ENCODE measurements at places on chromosomes 4 and X.

- no peak for DNase-seq
Measured at GRCh38 chrX:340641-341423, 22.2 kb upstream of the GTPBP6 start.

- no peak for DNase-seq
Measured at GRCh38 chr4:85565761-85566480, 91.0 kb downstream of the ARHGAP24 start.

DNA sequence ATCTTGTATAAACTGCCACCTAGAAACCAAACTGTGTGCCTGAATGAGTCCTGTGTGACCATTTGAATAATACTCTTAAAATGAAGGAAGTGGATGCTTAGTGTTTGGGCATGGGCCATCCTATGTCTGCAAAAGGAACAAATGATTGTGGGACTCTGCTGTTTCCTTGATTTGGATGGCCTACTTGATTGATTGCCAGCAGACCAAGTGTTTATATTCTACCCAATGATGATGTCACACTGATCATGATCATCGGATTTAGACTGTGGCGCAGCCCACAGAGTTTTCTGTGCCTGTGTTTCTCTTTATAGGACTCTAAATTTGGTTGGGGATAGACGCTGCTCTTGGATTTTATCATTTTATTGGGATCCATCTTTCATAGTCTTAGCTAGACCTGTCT lies 4.4 kb downstream of the SEPTIN11 start:
- no peak for DNase-seq

GRCh38 chrX:16826207-16826606 lies 39.9 kb downstream of the TXLNG start:
- DNase-seq, result no peak

DNA sequence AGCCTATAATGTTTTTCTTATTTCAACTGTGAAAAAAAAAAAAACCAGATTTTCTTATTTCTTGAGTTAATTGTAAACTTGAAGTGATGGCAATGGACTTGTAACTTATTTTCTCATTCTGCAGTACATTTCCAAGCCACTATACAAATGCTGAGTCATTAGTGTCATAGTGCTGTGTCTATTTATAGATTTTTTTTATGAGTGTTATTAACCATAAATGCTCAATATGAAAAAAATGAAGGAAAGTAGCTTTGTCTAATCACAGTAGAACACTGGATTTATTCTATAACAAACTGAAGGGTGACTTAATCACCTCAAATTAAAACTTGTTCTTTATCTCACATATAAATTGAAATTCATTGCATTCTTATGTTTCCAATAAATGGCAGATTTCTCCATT lies 718.6 kb downstream of the CCSER1 start:
- DNase-seq, result no peak

DNA sequence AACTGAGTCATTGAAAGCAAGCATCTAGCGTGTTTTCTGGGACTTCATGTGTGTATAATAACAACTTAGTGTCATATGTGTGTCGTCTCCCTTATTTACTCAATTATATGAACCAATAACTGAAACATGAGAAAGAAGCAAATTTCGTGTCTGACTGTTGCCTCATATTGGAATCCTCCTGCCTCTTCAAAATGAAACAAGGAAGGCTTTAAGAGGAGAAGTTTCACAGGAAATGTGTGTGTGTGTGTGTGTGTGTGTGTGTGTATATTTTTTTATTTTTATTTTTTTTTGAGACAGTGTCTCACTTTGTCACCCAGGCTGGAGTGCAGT lies 145.8 kb upstream of the SFRP2 start:
- no peak for DNase-seq

GRCh38 chr4:6250235-6250983 lies 19.2 kb upstream of the WFS1 start:
- DNase-seq, result no peak

DNA sequence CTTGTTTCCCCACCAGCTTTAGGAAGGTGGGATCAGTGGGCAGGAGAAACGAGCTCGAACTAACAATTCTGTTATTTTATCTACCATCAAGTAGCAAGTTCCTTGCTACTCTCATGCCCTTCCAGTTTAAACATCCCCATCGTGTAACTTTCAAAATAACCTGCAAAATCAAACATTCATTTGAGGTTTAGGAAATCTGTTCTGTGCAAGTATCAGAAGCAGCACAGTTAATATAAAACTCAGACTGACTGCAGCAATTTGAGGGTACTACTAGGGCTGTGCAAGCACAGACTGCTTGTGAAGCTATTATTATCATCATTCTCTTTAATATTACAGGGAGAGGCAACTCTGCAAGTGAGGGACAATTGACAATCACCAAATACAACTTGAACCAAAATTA lies 48.0 kb downstream of the CHST7 start:
- no peak for DNase-seq

- no peak for DNase-seq
Measured at GRCh38 chr4:38386005-38386551, 277.9 kb upstream of the KLF3 start.

- no peak for DNase-seq
Measured at GRCh38 chr4:162661913-162662312, 498.1 kb upstream of the FSTL5 start.

DNA sequence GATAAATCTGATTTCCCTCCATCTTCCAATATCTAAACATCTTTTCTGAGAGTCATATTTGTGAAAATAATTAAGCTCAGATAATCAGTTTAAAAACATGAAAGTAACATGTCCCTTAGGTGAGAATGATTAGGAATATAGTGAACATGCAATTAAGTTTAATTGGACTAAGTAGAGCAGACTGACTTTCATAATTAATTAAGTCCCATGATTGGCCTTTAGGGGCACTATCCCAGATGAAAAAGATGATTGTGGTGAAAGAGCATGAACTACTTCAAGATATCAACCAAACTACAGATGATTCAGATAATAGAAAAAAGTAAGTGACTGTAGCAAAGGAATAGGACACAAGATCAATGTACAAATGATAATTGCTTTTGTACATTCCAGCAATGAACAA lies 758.8 kb downstream of the STIM2 start:
- DNase-seq, result no peak

All from stimulated activated CD8-positive, alpha-beta memory T cell treated with anti-CD3 and anti-CD28 coated beads, Interleukin-4, amount 100 ng/mL, for 4 hours (primary cell).